ENCODE measurements at places on chromosomes 11 and 22.

GRCh38 chr11:65103476-65103875 lies 7.5 kb downstream of the VPS51 start:
- no peak for DNase-seq

- no peak for DNase-seq
Observed at GRCh38 chr22:28435140-28435768, 244.4 kb downstream of the TTC28 start.

DNA sequence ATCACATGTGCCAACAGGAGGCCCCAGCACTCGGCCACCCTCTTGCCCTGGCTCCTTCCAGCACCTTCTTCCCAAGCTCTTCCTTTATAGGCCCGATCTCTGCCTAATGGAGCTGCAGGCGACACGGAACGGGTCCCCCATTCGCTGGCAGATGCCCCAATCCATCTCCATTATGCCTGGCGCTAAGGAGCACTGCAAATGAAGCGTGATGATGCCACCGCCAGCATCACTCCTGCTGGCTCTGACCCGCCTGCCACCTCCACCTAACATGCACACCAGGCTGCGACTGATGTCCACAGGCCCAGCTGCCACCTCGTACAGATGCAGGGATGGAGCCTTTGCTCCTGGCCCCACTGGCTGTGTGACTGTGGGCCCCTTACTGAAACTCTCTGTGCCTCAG lies 33.5 kb downstream of the ELFN2 start:
- no peak for DNase-seq

DNA sequence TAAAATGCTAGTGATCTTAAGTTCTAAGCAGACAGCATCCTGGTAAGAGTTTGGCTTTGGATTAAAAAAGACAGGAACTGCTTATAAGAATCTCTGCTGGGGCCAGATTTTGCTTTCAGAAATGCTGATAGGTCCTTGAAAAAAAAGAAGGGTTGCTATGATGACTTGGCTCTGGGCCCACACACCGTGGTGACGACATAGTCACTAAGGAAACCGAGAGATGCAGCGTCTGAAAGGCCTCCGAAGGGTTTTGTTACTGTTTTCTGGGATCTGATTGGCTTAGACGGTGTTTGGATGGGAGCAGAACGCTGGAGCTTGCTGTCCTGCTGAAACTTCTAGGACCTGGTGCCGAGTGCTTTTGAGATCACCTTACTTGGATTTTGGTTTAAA lies 8.4 kb downstream of the FAM118A start:
- DNase-seq, result peak; percentile 71

DNA sequence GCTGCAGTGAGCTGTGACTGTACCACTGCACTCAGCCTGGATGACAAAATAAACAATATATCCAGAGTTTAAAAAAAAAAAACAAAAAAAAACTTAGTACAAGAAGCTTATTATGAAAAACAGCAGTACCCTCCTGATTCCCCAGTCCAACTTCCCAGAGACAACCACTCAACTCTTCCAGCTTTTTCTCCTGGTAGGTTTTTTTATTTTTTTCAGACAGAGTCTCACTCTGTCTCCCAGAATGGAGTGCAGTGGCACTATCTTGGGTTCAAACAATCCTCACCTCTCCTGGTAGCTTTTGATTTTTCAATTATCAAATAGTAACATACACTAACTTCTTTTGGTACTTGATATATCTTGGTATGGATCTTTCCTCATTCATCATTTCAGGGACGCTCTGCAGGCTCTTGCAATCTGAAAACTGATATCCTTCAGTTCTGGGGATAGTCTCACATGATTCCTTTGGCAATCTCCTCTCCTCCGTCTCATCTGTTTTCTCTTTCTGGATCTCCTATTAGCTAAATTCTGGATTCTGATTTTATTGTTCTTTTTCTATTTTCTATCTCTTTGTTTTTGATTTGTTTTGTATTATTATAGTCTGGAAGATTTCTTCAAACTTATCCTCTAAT lies 44.9 kb downstream of the ALG9 start:
- no peak for DNase-seq

DNA sequence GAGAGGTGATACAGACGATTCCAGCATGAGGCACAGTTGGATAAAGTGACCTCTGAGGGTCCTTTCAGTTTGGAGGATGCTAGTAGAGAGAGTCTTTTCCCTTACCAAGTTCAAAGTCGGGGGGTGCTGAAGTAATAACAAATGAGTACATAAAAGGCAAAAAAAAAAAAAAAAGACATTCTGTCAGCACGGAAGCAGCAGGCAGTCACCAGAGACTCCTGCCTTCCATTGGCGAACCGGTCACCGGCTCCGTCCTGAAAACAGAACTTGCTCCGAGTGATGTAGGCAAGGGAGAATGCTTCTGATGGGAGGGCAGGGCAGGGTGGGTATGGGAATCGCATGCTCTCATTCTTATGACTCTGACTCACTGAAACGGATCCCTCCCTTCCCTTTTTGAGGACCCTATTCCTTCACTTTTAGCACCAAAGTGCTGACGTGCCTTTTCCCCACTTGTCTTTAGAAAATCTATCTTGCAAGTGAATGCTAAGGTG lies 65.9 kb downstream of the PRR5L start:
- no peak for DNase-seq
